ENCODE measurements at places on chromosomes 2 and 18.

- no peak for DNase-seq
These were observed 260.4 kb upstream of the SIX3 start for GRCh38 chr2:44680983-44681531.

DNA sequence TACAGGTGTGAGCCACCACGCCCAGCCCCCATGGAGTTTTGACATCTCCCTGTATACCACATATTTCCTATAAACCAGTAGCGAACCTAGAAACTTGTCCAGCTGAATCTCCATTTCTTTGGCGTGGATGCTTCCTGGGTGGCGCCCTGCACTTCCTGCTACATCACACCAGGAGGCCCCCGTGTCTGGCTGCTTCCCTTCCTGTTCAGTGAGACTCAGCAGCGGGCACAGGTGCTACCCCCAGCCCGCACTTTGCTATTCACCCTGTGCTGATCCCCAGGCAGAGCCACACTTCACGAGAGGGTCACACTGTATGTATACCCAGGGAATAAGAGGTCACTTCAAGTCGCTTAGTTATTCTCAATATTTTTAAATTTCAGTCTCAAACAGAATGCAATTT is 35.0 kb downstream of the CYP27C1 start:
- DNase-seq = no peak

DNA sequence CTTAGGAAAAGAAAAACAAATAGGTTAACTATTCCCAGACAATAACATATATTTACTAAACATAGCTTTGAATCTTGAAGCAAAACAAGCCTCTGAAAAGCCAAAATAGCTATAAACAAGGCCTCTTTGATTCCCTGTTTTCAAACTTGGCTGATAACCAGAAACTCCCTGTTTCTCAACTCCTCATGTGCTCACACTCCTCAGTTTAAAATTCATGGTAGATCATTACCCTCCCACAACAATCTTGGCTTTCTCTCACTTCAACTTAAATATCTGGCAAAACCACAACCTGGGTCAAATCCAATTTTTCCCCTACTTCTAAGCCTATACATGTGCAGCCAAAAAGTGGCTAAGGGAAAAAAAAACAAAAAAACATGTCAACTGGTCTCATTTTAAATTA is 15.6 kb downstream of the SUCLG1 start:
- no peak for DNase-seq

DNA sequence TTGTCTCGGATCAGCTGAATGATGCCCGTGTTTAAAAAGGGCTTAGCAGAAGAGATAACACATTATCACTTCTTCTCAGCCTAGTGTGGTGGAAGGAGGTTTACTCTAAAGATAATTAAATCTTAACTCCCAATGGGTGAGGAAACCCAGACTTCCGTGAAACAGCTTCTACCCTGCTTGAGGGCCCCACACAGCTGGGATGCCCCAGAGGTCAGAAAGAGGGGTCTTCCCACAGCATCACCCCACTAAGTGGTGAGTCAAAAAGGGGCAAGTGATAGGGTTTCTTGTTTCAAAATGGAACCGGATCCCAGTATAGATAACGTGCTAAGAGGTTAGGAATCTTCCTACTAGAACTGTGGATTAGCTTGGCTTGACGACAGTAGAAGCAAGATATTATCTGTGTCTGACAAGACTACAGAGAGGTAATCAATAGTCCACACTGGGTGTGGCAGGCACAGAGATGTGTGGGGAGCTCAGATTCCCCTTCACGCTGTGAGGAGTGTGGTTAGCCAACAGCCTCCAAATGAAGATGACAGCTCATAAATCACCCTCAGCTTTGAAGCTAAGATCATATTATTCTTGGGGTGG is 129.6 kb upstream of the COPS8 start:
- no peak for DNase-seq

DNA sequence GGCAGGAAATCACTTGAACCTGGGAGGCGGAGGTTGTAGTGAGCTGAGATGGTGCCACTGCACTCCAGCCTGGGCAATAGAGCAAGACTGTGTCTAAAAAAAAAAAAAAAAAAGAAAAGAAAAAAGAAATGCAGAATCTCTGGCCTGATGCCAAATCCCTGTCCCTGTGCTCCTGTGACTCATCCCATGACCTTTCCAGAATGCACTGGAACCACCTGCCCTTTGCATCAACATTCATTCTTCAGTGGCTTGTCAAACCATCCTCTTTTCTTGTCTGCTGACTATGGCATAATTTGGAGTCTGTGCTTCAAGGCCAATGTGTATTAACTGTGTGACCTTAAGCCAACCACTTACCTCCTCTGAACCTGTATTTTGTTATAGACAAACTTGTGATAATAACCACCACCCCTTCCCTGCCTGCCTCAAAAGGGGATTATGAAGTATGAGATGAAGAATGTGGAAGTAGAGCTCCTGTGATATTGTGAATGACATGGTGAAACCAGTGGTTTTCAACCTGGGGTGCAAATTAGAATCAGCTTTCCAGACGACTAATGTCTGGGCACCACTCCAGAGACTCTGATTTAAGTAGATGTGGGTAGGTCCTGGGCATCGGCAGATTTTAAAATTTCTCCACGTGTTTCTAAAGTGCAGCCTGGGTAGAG is 189.3 kb downstream of the CLIP4 start:
- DNase-seq = no peak
